ENCODE measurements at places on chromosomes 7 and 10.

GRCh38 chr7:158008267-158008666 lies 579.4 kb downstream of the PTPRN2 start:
- DNase-seq = no peak

GRCh38 chr10:35316218-35316967 lies 19.9 kb upstream of the CCNY start:
- no peak for DNase-seq

GRCh38 chr10:106958589-106959361 lies 205.7 kb downstream of the SORCS1 start:
- DNase-seq = no peak

GRCh38 chr10:110793886-110794285 lies 77.8 kb upstream of the PDCD4 start:
- DNase-seq = no peak

DNA sequence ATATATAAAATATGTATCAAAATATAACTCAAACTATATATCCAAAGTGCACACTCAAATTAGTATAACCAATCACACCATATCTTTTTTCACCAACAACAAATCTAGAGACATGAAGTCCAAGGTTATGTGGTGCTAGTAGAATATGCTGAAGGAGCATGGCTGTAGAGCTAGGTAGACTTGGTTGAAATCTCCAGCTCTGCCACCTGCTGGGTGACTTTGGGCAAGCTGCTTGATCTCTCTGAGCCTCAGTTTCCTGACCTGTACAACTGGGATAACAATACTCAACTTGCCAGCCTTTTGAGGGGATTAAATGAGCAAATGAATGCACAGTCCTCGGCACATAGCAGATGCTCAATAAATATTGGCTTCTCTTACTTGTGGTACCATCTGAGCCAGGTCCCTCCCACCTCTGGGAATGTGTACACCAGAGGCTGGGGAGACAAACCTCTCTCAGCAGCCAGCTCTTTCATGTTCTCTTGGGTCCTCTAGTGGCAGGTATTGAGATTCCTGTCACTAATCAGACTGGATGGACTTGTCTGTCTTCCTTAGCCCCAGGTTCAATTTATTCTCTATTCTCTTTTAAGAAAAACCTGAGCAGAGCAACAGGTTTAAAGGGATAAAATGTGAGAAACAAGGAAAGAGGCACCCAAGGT lies 94.3 kb upstream of the PDE1C start:
- DNase-seq = no peak

DNA sequence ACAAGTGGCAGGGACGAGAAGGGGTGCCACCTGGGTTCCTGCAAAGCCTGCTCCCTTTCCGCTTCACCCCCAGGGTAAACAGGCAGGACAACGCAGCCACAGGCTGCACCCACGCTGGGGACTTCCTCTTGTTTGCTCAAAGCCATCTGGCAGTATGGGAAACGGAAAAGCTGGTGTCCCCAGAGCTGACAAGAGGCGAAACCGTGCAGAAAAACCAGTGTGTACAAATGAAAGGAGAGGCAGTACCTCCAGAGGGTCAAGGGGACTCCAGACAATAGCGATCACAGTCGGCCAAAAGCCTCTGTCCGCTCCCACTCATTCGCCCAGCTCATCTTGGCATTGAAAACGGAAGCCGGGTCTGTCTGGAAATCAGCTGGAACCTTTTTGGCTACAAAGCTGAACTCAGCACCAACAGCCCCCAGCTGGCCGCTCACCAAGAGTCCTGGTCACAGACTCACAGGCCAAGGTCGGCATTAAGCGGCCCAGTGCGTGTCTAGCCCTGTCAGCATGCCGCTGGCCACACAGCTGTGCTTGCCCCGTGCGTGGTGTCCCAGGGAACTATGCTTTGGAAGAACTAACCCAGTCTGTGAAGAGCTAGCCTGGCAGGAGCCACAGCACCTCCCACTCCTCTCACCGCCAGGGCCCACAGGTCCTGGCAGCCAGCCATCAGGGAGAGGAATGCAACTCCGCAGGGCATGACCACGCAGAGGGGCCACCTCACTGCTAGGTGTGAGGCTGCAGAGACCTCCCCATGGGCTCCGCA lies 10.4 kb downstream of the TNS3 start:
- peak; percentile 32 for DNase-seq

DNA sequence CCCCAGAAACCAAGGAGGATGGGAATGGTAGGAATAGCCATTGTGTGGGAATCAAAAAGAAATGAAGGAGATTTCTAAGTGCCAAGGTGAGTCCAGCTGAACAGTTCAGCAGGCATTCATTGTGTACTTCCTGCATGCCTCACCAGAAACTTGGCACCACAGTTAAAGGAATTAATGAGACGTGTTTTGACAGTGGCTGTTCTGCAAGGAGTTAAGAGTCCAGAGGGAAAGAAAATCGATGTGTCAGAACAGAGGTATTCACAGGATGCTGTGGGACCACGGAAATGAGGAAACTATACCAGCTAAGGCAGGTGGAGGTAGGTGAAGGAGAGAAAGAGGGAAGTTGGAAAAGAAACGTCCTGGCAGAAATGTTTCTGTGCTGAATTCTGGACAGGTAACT lies 78.1 kb downstream of the PRKCQ start:
- DNase-seq = no peak

- no peak for DNase-seq
Measured at GRCh38 chr10:3681642-3682554, 103.1 kb downstream of the KLF6 start.

All from NCI-H1105 treated with DMSO at 0.1 percent for 48 hours (cell line).